ENCODE measurements at places on chromosomes 1 and 21.

DNA sequence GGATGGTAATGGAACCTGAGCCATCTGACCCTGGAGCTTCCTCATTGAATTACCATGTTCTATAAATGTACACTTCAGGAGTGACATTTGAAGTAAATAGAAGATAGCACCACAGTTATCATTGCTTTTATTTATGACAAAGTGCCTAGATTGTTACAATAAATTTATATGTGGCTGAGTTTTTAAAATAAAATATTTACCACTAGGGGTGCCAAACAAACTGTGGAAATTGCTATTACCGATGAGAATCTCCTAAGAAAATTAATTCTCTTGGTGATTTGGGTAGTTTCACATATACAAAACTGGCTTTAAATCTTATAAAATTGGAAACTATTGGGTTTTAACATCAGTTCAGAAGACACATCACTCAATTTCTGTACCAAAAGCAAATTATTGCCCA is 1.4 kb upstream of the TNR start:
- DNase-seq: no peak

DNA sequence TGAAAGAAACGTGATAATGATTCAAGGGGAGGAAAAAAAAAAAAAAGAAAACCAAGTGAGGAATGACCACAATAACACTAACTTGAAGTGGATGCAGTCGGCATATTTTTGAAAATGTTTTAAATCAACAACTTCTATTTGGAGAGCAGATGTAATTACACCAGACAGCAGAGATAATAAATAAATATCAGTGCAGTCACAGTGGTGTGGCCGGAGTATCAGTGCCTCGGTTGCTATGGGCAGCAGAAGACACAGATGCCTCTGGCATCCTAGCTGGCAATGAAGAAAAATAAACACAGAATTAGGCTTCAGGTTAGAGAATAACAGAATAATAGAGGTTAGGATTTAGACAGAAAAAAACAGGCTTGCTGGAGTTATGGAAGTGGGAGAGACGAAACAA is 888.3 kb downstream of the LTN1 start:
- DNase-seq: no peak

DNA sequence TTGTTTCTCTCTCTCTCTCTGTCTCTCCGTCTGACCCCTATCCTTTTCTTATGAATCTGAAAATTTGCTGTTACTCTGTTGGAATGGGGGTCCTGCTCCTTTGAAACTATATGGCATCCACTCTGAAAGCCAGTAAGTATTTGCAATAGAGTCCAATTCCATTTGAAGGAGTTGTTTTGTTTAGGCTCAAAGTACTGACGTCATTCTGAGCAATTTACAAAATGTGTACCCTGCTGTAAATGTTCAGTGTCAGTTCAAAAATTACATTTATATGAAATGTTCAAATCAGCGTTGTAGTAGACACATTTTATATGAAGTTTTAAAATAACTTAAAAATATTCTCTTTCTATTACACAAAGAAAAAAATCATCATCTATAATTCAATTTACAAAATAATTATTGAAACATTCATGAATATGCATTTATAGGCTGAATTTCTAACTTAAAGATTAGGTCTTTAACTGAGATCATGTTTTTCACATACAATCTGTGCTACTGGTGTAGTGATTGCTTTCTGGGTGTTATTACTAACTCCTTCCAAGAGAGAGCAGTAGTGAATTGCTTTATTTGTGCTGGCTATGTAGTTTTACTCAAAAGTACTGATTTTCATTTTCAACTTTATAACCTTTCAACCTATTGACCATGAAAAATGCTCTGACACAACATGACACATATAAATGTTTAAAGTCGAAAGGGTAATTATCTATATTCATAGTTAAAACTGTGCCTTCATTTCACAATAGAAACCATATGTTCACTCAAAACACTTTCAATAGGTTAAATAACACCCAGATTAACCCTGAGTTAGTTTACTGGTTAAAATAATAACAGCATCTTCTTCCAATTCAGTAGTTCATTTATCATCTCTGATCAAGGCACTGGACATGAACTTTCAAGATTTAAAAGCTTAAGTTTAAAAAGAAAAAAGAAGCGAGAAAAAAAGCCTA is 253.1 kb upstream of the ADGRL4 start:
- DNase-seq: no peak

- no peak for DNase-seq
Observed at GRCh38 chr1:15765495-15766194, 7.0 kb downstream of the FBLIM1 start.

DNA sequence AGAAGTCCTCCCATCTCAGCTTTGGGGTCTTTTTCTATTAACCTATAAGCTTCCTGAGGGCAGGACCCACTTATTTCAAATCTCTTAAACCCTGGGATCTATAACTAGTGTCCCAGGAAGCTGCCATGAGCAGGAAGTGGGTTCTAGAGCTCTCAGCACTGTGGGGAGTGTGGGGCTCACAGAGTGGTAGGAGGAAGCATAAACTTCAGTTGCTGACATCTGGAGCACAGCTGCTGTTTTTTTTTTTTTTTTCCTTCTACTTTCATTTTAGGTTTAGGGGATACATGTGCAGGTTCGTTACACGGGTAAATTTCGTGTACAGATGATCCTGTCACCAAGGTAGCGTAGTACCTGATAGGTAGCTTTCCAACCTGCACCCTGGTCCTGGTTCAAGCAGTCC is 59.3 kb downstream of the AK4 start:
- no peak for DNase-seq

GRCh38 chr1:235920596-235921375 is 54.1 kb upstream of the LYST start:
- DNase-seq: no peak

GRCh38 chr1:246791303-246791918 is 67.2 kb downstream of the SCCPDH start:
- DNase-seq: no peak

GRCh38 chr1:5991381-5992025 is 722 bp downstream of the NPHP4 start:
- no peak for DNase-seq

DNA sequence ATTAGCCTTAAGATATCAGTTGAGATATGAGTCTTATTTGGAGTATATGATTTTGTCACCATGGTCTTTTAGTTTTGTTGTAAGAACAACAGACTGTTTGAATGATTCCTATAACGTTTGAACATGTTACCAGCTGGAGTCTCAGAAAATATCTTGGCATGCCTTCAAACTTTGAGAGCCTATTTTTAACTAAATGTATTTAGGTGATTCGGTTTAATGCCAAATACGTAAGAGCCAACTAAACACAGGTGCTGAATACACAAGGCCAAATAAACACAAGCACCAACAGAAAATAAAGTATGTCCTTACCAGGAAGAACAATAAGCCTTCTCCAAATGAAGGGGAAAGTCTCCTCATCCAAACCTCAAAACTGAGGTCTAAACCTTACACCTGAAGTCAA is 48.6 kb downstream of the PRKACB start:
- DNase-seq: no peak

GRCh38 chr1:221567859-221568507 is 173.9 kb downstream of the DUSP10 start:
- no peak for DNase-seq

GRCh38 chr1:96060621-96061020 is 661.0 kb upstream of the PTBP2 start:
- no peak for DNase-seq

- no peak for DNase-seq
Observed at GRCh38 chr1:181459067-181459466, 24.2 kb upstream of the CACNA1E start.

DNA sequence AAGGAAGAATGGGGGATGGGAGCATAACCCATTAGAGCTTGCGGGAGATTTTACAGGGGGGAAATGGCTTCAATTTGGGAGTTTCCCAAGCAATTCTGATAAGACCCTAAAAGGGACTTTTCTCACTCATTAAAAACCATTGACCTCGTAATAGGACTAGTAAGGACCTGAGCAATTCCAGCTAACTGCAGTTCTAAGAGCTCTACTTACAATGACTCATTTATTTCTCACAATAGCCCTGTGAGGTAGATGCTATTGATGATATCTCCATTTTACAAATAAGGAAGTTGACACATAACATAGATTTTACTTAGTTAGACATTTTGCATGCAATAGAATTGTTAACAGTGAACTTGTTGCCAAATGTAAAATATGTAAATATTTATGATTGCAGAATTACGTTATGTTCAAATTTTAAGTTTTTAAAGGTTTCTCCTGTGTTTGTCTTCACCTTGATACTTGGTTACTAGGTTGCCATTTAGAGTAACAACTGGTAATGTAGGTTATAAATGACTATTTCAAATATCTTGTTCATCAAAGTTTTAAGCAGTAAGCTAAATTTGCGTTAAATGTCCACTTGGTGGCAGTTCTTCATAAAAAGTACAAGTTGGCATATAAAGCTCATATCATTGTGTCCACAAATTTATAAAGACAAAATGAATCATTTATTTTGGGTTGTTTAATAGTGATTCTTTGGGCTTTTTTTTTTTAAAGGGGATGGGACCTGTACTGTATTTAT is 182.0 kb downstream of the PLA2G4A start:
- DNase-seq: no peak

DNA sequence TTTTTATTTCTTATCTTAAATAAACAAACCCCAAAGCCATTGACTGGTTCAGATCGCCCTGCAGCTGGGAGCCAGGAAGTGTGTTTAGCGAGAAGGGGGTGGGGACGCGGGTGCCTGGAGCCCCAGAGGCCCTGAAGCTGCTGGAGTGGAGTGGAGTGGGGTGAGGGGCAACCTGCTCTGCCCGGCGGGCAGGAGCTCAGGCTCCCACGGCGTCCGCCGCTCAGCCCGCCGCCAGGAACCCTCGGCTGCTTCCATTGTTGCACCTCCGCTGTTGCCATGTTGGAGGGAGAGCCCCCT is 673 bp downstream of the PIK3C2B start:
- no peak for DNase-seq

- DNase-seq: no peak
Observed at GRCh38 chr1:224486801-224487583, 52.4 kb upstream of the WDR26 start.

DNA sequence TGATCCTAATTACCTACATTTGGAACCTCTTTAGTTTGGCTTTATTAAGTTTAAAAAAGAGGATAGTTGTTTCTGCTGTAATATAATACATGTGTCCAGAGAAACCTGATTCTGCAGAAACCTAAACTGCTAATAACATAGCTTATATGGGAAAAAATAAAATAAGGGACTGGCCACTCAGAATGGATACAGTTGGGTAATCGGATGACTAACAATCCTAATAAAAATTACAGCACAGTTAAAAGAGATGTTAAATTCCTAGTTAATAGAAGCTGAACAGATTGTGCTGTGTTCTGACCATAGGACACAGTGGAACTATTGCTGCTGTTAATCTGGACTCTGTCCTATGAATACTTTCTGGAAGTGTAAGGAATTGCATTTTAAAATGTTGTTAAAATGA is 16.0 kb downstream of the ARV1 start:
- no peak for DNase-seq

DNA sequence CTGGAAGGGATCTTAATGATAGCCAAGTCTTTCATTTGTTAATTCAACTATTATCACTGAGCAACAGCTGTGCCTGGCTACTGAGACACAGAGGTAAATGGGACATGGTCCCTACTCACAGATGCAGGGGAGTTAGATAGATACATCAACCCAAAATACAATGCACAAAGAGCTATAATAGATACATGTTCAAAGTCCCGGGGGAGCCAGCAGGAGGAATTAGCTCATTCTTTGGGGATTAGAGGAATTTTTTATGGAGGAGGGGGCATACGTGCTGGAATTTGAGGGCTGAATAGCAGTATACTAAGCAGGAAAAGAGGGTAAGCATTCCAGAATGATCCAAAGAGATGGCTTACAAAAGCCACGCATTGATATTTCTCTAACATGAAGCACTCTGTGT is 34.6 kb downstream of the C8B start:
- no peak for DNase-seq

- no peak for DNase-seq
Observed at GRCh38 chr1:203098914-203099520, 13.2 kb upstream of the MYOG start.

- DNase-seq: no peak
Observed at GRCh38 chr1:161121834-161122233, 3.9 kb downstream of the NIT1 start.

DNA sequence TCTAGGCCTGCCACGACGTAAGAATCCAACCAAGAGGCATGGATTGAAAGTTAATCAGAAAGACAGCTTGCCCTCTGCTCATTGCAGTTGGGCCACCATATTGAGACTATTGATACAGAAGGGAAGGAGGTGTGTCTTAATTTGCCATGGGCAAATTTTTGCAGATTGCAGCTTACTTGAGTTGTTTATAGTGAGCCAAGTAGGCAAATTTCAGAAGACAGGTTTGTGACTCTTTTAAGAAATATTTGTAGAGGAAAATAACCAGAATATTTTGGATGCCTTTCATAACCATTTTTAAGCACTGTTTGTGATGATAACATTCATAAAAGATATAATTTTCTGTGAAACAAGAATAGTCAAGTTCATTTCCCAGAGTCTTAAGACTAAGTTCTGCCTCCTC is 74.1 kb downstream of the PRDM2 start:
- no peak for DNase-seq

GRCh38 chr21:43772425-43772821 is 3.7 kb downstream of the CSTB start:
- no peak for DNase-seq

GRCh38 chr1:14887044-14887566 is 266.4 kb upstream of the TMEM51 start:
- DNase-seq: no peak

DNA sequence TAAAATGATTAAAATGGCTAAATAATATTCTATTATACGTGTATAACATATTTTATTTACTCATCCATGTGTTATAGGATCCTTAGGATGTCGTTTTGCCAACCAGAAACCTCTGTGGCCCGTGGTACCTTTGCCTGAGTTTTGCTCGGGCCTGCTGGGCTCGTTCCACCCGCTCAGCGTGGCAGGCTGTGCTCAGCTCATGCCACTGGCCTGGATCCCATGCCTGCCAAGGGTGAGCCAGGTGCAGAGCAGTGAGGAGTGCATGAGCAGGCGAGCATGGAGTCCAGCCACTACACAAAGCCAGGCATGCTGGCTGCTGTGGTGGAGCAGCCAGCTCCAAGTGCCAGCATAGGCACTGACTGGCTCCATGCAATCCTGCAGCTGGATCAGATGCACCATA is 417.2 kb downstream of the TTLL7 start:
- no peak for DNase-seq

GRCh38 chr1:204345438-204345841 is 14.3 kb downstream of the PLEKHA6 start:
- no peak for DNase-seq

- DNase-seq: no peak
Observed at GRCh38 chr1:27429029-27429425, 36.6 kb downstream of the GPR3 start.

DNA sequence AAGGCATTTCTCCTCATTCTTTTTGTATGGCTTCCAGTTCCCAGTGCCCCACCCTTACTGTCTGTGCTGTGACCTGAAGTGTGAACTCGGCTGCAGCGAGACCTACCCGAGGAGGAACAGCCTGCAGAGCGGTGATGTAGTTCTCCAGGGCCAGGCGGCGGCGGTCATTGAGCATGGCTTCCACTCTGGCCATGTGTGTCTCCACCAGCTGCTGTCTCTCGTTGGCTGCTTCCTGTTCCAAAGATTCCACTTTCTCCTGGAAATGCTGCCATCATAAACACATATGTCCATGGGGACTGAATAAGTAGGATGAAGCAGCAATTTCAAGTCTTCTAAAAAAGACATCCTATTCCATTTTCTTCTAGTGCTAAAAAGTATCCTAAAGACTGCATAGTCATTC is 195.6 kb downstream of the APP start:
- DNase-seq: no peak

GRCh38 chr1:17020502-17020901 is 8.8 kb upstream of the ATP13A2 start:
- no peak for DNase-seq
